ENCODE measurements at places on chromosomes 12 and 14. TPM values are rescaled to one million over a fixed set of nuclear protein-coding genes. Genes with fewer than 3 reads are reported as not detected.

RFX4 gene
- not detected for polyA plus RNA-seq

MSRB3 gene
- 3.2 TPM for polyA plus RNA-seq

PLBD1 gene
- polyA plus RNA-seq = 7.0 TPM

ATL1 gene
- 3.6 TPM for polyA plus RNA-seq

DDX23 gene
- 76.6 TPM for polyA plus RNA-seq

SDR9C7 gene
- not detected for polyA plus RNA-seq

HDAC7 gene
- polyA plus RNA-seq = 11.5 TPM

BCDIN3D gene
- 4.5 TPM for polyA plus RNA-seq

TMEM179 gene
- not detected for polyA plus RNA-seq

STX2 gene
- 5.8 TPM for polyA plus RNA-seq

ESR2 gene
- polyA plus RNA-seq = 0.12 TPM

STON2 gene
- 0.16 TPM for polyA plus RNA-seq

SAMD15 gene
- not detected for polyA plus RNA-seq

WDHD1 gene
- 6.6 TPM for polyA plus RNA-seq

CRIP1 gene
- 1,915 TPM for polyA plus RNA-seq

ZNF891 gene
- polyA plus RNA-seq = 0.38 TPM

TBK1 gene
- polyA plus RNA-seq = 29.2 TPM

All from immature natural killer cell (primary cell).